ENCODE measurements at places on chromosomes 7 and 10.

DNA sequence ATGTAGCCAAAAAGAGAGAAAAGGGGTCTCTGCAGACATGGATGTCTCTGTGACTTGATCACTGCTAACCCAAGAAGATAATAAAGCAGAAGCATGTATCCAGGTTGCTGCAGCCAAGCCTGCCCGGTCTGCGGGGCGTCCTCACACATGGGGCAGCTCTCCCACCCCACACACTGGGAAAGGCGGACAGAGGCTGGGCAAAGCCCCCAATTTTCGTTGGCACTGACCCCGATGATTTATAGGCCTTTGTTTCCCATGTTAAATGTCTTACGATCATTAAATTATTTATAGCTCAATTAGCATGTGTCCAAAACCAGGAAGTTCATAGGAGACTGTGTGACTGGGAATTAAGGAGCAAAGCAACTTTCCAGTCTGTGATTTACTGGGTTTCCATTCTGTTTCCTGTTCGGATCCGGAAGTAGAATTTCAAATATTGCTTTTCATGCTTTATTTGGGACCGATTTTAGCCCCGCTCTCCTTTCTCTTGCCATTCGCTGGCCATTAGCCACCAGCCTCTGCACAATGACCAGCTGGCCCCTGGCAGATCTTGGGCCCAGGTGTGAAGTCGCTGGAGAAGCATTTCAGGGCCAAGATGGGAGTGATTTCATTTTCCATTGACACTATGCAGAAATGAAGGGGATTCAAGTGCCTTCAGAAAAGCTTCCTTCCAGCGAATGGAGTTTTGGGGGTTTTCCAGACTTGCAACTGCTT is 91.6 kb downstream of the EGFR start:
- DNase-seq, result no peak

- no peak for DNase-seq
These were observed 949 bp upstream of the CLIP2 start for GRCh38 chr7:74288034-74288881.

DNA sequence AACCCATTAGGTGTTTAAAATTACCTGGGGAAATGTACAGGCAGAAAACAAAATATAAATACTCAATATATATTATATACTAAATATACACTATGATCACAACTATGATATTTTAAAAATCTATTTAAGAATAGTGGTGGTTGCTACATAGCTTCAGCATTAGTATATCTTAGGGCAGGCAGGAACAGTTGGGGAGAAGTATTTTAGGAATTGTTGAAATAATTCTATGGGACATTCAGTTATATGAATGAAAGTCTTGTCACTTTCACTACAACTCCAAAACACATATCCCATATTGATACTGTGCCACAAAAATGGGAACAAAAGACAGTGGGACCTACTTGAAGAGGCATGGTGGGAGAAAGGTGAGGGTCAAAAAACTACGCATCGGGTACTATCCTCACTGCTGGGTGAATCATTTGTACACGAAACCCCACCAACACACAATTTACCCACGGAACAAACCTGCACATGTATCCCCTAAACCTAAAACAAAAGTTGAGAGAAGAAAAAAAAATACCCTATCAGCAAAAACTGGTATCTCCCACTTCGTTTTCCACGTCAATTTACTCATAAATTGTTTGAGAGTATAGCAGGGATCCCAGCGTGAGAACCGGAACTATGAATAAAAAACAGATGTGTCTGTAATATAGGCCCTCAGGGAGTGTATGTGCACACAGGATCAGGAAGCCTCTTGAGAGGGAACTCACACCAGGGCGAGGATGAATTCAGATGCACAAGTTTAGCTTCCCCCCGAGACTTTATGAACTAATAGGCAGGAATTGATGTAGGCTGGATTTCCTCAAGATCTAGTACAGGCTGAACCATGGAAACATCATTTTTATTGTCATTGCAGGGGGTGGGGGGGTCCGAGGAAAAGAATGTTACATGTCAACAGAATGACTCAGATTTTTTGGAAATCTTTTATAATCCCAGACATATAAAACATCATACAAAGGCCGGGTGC is 16.2 kb downstream of the SLC16A12 start:
- no peak for DNase-seq

DNA sequence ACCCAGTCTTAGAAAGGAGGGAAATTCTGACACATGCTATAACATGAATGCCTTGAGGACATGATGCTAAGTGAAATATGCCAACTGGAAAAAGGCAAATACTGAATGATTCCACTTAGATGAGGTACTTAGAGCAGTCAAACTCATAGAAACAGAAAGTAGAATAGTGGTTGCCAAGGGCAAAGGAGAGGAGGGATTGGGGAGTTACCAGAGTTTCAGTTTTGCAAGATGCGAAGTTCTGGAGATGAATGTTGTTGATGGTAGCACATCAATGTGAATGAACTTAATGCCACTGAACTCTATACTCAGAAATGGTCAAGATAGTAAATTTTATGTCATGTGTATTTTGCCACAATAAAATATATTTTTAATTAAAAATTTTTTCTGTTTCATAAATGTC is 38.9 kb downstream of the DRGX start:
- no peak for DNase-seq

GRCh38 chr10:48468130-48468790 is 136.6 kb downstream of the ARHGAP22 start:
- no peak for DNase-seq

GRCh38 chr7:147912291-147912690 is 678.3 kb upstream of the C7orf33 start:
- DNase-seq, result no peak

DNA sequence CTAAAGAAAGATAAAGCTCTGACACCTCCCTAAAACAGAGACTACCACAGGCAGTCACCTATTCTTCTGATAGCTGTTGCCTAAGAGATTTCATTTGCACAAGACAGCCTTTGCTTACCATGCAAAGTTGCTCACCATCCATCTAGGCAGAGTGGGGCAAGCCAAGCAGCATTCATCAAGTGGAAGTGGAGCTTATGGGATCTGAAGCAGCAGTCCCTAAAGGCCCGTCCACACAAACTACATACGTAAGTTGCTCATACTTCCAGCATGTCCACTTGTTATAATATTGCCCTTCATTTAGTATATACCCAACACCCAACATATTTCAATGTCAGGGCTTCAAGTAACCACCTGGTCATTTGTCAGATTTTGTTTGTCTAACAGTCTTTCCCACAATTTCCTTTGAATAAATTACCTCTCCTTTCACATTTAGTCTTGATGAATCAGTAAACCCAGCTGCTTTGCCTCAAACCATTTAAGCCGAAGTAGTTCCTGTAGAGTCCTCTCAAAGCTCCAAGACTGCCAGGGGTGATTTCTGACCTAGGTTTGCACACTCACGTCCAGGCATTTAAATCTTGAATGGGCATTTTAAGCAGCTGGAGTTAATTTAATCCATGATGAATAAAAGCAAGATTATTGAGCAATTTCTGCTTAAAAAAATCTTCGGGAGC is 67.9 kb downstream of the ATAD1 start:
- no peak for DNase-seq

DNA sequence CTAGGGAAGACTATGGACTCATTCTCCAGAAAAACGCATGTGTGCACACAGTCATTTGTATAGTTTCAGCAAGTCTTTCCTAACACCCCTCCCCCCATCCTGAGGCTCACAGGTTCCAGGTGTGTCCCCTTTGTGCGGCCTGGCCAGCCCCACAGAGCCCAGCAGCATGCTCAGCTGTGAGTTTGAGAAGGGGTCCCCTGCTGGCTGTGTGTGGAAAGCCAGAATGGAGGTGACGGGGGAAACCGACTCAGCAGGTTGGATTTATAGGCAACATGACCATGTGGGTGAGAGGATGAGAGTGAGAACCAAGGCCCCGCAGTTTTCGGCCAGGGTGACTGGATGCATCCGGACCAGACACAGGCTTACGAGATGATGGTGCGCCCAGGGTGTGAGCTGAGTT is 9.9 kb downstream of the PTPRE start:
- DNase-seq, result no peak

DNA sequence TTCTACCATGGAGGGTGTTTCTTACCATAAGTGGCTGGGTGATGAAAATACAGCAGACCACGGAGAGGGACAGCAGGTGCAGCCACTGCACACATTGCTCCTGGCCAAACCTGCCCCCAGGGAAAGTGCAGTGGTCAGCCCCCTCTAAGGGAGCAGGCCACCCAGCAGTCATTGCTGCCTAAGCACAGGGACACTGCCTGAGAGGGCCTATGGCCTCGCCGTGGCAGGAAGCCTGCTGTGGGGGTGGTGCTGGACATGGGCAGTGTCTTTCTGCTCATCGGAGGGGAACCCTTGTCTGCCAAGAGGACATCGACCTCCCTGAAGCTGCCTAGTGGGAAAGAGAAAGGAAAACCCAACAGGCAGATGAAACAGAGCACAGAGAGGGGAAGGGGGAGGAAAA is 118.3 kb downstream of the PKD1L1 start:
- no peak for DNase-seq

GRCh38 chr10:60883187-60883586 is 60.8 kb downstream of the RHOBTB1 start:
- no peak for DNase-seq

GRCh38 chr7:4409946-4410345 is 272.1 kb upstream of the FOXK1 start:
- DNase-seq, result no peak

DNA sequence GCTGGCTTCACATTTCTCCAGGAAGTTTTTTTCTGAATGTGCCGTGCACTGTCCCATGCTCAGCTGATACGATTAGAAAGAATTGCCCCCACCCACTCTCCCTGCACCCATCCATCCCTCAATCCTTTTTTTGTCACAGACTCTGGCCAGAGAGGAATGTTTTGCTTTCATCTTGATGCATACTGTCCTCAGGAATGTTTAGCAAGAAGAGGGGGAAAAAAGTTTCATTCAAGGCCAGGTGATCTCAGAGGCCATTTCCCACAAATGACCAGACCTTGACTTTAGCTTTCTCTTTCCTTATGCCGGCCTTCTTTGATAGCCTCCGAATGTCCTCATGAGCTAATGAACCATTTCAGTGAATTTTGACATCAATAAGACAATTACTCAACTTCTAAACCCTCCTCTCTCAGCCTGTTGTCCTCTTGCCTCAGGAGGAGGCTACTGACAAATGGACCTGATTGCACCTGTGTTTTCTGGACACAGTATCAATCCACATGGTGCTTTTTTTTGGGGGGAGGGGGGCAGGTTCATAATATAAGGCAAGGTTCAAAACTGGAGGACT is 105.0 kb upstream of the KLF6 start:
- no peak for DNase-seq

- DNase-seq, result no peak
These were observed 205.6 kb upstream of the PRSS58 start for GRCh38 chr7:142463401-142463850.

GRCh38 chr7:156659961-156660360 is 19.4 kb downstream of the RNF32 start:
- DNase-seq, result no peak

DNA sequence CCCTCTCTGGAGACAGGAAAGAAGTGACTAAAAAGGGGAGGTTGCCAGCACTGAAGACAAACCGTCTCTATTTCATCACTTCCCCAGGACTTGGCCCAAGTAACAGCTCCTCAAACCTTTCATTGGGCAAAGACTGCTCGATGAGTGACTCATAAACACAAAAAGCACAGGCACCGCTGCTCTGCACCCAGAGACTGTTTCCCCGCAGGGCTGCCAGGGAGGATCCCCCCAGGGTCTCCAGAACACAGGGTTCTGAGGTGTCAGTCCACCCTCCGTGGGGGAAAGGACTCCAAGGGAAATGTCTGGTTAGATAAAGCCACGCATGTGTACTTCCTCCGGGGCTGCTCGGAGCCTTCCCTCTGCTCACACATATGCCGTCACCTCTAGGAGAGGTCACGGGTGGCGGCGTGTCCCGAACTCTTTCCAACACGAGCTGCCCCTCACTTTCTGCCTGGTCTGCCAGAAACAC is 59.9 kb downstream of the INSIG1 start:
- no peak for DNase-seq

DNA sequence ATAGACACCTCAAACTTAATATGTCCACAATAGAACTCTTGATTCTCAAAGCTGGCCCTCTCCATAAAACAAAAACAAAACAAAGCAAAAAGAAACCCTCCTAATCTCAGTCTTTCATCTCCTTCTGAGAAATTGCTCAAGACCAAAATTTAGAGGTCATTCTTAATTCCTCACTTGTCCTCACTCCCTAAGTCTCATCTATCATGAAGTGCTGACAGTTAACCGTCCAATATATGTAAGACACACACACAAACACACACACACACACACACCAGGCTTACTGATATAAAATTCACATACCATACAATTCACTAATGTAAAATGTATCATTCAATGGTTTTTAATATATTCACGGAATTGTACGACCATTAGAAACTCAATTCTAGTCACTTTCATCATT is 17.0 kb upstream of the SVIL start:
- no peak for DNase-seq

- DNase-seq, result no peak
These were observed 95.8 kb upstream of the PODXL start for GRCh38 chr7:131652194-131652593.

DNA sequence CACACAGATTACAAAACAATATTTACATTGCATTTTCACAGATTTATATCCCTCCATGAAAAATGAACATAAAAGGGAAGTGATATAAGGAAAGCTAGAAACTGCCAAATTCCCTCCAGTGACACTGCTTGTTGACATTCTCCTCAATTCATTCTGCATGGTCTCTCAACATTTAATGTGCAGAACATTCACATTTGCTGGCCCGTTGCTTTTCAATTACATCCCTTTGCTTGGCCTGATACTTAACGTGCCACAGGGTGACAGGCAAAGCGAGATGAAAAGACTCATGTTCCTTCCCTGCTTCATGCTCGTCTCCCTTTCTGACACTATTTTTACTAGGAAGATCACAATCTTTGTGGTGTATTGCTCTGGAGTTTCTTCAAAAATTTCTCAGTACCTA is 1019.7 kb upstream of the LRRN3 start:
- DNase-seq, result no peak

DNA sequence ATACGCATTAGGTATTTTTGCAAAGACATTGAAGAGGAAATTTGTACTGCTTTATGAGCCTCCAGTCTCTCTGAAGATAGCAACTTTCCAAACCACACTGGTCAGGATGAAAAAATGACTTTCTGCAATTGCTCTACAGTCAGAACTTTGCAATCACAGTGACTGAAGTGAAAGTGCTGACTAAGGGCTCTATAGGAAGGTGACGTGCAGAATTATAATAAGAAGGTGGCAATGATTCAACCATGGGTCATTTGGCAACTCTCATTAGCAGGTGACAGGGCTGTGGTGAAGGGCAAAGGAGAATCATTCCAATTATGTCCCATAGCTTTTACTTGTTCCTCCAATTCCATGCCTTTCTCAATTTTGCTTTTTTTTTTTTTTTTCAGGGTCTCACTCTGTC is 311.0 kb downstream of the ANKRD30A start:
- DNase-seq, result no peak

GRCh38 chr10:92573798-92574547 is at the start of gene IDE:
Gene IDE (minus strand): TSS chr10:92574093. CDS start chr10:92574019, 74 bp downstream.
- peak; percentile 70 for DNase-seq
